ENCODE measurements at places on chromosomes 6 and 20. TPM values are rescaled to one million over a fixed set of nuclear protein-coding genes. Genes with fewer than 3 reads are reported as not detected.

- DNase-seq: no peak
Measured at GRCh38 chr20:61057443-61058121, 194.5 kb upstream of the CDH4 start.

Gene BPIFB4
- not detected for total RNA-seq

Gene SRF
- total RNA-seq: 29.7 TPM

DNA sequence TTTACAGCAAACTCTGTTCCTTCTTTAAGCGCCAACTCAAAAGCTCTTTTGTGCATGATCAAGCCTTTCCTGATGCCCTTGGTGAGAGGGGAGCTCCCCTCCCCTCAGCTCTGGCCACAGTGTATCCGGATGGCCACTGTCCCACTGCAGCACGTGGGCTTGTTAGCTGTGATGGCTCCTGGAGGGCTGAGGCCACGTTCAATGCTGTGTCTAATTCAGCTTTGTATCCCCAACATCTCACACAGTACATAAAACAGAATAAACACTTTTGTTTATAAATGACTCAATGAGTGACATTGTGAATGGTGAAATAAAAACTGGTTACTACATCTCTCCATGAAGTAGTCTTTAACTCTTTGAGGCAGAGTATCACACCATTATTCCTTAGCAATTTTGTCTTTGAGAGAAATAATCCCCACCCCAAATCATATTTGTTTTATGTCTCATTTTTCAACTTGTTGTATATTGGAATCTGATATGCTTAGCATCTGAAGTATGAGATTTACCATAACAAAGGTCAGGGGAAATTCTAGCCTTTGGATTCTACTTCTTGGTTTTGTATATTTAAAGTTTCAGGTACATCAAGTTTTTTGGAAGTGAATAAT lies 44.5 kb downstream of the EDN1 start:
- no peak for DNase-seq

DNA sequence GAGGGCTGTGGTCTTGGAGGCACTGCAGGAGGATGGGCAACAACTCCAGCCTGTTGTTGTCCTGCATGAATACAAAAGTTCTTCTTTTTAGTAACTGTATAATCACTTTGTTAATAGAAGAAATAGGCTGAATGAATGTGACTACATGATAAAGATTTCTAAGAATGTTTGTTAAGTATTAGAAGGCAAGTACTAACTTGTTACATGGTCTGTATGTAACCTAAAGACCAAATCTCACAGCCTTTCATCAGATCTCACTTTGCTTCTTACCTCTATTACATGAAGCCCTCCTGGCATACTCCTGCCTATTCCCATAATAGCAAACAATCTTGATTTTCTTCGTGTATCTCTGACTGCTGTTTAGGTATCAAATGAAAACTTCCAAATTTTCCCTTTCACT lies 73.4 kb downstream of the REPS1 start:
- DNase-seq: no peak

GRCh38 chr6:21596145-21596948 lies 2.8 kb downstream of the SOX4 start:
- peak; percentile 55 for DNase-seq

DNA sequence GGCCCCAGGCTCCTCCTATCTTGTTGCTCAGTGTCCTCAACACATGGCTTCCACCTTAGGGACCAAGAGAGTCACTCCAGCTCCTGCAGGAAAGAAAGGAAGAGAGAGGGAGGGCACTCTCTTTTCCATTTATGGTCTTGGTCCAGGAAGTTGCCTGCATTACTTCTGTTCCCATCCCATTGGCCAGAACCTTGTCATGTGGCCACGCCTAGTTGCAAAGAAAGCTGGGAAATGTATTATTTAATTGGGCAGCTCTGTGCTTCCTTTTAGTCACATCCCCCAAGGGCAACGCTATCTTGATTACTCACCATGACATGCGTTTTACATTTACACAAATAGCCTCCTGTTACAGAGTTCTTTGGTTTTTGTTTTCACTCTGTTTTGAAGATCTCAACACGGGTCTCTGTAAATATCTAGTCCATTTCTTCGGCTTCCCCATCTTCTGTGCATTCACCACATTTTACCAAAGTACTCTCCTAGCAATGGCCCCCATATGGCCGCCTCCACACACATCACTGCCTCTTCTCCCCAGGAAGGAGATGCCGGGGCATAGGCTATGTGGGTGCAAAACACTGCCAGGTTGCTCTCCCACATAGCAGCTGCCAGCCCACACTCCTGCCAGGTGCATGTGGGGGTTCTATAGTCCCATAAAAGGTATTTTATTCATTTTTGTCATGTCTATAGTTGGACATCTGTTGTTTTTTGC lies 35.7 kb upstream of the ZMYND8 start:
- DNase-seq: no peak

DNA sequence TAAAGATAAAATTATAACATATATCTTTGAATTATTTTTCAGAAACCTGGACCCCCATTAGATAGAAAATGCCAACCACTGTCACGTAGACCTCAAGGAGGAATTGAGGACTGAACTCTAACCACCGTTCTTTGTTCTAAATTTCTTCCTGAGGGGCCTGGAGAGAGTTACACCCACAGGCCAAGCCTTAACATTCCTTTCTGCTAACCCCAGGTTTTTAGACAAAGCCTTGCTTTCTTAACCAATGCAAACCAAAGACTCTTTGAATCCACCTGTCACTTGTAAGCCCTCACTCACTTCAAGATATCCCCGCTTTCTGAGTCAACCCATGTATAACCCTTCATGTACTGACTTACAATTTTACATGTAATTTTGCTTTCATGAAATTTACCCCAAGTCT lies 41.0 kb downstream of the SNX14 start:
- DNase-seq: no peak

DNA sequence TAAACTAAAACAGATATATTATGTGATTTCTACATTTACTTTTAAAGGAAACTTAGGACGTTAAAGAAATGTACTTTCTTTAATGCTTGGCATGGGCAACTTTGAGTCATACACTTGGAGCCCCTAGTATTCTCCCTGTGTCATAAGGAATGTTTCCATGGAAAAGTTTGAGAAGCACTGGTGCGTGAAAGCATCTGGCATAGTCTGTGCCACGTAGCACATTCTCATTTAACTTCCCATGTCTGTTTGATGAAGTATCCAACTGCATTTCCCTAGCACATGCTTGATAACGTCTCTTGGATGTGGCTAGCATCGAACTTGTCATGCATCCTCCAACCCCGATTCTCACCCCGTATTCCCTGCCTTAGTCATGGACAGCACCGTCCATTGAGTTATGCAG lies 172.0 kb downstream of the TBC1D7 start:
- no peak for DNase-seq

- peak; percentile 88 for DNase-seq
Measured at GRCh38 chr6:167079853-167080297, 43.0 kb upstream of the CCR6 start.

GRCh38 chr6:160161647-160161986 lies 40.0 kb downstream of the SLC22A1 start:
- DNase-seq: no peak

Gene TNFRSF21
- 9.1 TPM for total RNA-seq

DNA sequence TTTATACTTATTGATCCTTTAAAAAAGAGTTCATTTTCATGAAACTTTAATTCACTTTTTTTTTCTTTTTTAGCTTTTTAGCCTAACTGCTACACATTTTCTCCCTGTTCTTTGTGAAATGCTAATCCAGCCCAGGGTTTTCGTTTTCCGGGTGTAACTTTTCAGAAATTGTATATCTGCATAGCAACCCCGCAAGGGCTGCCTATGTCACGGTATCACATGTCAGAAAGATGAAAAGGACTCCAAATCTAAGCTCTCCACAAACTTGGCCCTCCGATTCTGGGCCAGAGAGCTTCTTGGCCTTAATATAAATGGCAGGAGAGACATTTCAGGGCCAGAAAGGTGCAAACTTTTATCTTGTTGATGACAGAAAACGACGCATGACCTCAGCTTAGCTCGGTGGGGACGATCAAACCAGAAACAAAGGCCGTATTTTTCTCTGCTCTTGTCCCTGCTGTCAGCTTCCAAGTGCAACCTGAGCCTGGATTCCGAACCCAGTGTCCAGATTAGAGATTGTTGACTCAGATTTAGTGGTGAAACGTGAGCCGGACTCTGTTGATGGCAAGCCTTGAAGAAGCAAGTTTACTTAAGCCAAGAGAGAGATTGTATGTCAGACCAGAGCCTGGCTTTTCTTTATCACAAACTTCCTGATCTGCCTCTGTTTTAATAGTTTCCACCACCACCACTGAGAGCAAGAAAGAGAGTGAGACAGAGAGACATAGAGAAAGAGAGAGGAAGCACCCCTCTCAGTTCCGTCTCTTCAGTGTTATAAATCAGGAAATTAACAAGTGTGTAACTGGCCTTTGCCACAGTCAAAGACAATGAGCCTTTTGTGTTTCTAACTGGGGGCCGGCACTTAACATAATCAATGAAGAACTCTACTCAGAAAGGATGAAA lies 157.8 kb downstream of the SCML4 start:
- no peak for DNase-seq

DNA sequence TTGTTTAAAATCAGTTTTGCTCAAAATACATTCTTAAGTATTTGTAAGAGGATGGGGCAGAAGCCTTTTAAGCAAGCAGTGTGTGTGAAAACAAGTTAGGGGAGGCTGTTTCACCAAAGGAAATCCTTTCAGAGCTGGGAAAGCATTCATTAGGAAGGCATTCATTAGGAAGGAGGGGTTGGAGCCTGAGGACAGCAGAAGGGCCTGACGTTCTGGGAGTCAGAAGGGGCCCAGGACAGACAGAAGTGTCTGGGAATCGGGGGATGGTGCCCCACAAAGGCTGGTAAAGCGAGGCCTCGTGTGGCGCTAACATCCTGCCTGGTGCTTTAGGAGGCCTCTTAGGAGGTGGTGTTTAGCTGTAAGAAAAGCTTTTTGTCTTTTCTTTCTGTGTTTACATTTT lies 80.6 kb upstream of the NXT1 start:
- DNase-seq: no peak

GRCh38 chr20:20454850-20455627 lies 87.1 kb downstream of the INSM1 start:
- no peak for DNase-seq

- DNase-seq: no peak
Measured at GRCh38 chr6:52535711-52536423, 41.0 kb downstream of the TRAM2 start.

Gene MUC21
- total RNA-seq: not detected

Gene TLDC2
- total RNA-seq: 101 TPM
